ENCODE measurements at places on chromosomes 3 and 15. TPM values are rescaled to one million over a fixed set of nuclear protein-coding genes. Genes with fewer than 3 reads are reported as not detected.

Gene JMJD7
- 22.9 TPM for total RNA-seq

Gene CFAP91
- not detected for total RNA-seq

Gene RTP1
- total RNA-seq: not detected

Gene NANOGP8
- total RNA-seq: not detected

Gene MTMR10
- 8.7 TPM for total RNA-seq

Gene STX19
- 0.53 TPM for total RNA-seq

Gene RTP4
- 0.13 TPM for total RNA-seq

Gene DNAH12
- total RNA-seq: 0.13 TPM

Gene PRSS50
- total RNA-seq: not detected

Gene DYNLT2B
- 19.7 TPM for total RNA-seq

Gene CSPG5
- 0.26 TPM for total RNA-seq

GRCh38 chr3:35760146-35760545 is 120.8 kb downstream of the ARPP21 start:
- DNase-seq: no peak

GRCh38 chr15:50685191-50685975 is 1.2 kb downstream of the TRPM7 start:
- DNase-seq: no peak

GRCh38 chr15:83292317-83292716 is 7.9 kb upstream of the BNC1 start:
- DNase-seq: peak; percentile 76

GRCh38 chr3:72158639-72159326 is 373.8 kb upstream of the PROK2 start:
- DNase-seq: no peak

DNA sequence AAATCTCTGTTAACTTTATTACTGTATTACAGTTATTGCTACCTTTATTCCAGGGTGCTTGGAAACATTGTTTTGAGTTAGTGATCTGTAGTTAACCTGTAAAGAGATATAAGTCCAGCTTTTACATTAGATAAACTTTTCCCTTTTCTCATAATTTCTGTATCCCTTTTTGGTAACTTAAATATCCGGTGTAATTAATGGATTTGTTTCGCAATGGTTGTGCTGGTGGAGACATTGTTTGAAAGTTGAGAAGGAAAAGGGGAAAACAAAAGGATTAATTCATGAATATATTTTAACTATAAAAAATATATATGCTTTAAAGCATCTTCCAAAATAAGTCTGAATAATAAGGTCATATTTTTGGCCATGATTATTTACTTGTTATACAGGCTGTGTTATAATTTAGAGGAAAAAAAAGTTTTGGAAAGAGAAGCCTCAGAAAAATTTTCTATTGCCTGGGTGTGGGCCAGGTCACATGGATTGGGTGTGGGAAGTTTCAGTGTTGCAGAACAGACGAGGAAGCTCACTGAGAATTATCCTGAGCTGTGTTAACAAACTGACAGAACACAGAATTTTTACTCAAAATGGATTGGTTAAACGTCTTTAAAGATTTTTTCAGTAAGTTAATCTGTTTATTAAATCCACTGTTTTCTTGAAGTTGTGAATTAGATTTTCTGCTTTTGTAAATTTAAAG is 27.7 kb upstream of the IL20RB start:
- DNase-seq: peak; percentile 60

- DNase-seq: no peak
Observed at GRCh38 chr3:17231537-17232261, 346.9 kb downstream of the PLCL2 start.

- no peak for DNase-seq
Observed at GRCh38 chr15:98421419-98422129, 226.8 kb upstream of the IGF1R start.

GRCh38 chr15:87349181-87349580 is 907.4 kb downstream of the NTRK3 start:
- no peak for DNase-seq

GRCh38 chr3:172103724-172104123 is 64.3 kb downstream of the FNDC3B start:
- DNase-seq: peak; percentile 94

DNA sequence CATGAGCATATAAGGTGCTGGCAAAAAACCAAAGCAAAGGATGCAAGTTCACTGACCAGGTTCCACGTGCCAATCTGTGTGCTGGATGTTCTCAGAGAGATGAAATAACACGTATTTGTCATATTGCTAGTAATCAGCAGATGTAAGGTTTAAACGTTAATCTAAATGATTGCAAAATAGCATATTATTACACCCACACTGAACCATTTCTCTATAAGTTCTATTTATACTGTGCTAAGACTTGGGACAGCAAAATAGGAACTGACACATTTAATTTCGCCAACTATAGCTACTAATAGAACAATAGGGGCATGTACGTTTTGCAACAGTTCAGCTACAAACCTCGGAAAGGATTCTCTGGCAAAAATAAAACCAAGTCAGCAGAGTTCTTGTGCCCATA is 350.3 kb upstream of the ZNF385D start:
- DNase-seq: no peak

DNA sequence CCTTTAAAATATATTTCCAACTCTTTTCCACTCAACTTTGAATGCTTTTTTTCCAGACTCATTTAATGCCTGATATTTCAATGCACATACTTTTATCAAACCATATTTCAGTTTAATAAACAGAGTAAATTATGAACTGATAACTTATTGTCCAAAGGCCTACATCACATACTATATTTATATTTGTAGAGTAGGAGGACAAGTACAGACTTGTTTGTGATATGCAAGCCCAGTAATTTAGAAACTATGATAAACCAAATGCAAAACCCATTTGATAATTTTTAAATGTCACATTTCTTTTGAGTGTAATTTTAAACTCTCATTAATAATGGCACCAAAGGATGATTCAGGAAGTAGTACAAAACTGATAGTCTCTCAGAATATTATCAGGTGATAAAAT is 3.3 kb downstream of the RFX7 start:
- DNase-seq: peak; percentile 70

GRCh38 chr15:90679959-90680358 is 37.2 kb upstream of the BLM start:
- no peak for DNase-seq

DNA sequence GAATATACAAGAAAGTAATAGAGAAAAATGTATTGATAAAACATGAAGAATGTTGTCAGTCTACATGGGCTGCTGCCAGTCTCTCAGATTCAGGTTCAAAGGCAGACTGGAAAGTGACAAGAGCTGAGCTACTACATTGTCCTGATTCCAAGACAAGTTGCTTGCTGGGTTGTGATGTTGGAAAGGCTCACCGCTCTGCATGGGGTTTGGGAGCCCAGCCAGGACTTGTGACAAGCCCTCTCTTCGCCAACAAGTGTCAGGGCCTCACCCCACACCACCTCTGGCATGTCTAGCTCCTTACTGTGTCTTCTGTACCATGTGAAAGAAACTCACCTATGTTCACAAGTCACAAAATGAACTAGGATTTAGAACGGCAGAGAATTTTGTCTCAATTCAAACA is 43.0 kb upstream of the SH3GL3 start:
- no peak for DNase-seq

DNA sequence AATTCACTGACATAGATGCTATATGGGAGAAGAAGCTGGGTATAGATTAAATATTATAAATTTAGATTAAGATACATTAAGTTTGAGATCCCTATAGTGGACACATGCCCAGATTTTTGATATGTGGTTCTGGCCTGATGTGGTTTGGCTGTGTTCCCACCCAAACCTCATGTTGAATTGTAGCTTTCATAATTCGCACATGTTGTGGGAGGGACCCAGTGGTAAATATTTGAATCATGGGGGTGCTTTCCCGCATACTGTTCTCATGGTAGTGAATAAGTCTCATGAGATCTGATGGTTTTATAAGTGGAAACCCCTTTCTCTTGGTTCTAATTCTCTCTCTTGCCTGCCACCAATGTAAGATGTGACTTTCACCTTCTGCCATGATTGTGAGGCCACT is 189.4 kb upstream of the CD96 start:
- DNase-seq: no peak

- DNase-seq: peak; percentile 38
Observed at GRCh38 chr3:143464850-143465249, 345.3 kb downstream of the CHST2 start.

DNA sequence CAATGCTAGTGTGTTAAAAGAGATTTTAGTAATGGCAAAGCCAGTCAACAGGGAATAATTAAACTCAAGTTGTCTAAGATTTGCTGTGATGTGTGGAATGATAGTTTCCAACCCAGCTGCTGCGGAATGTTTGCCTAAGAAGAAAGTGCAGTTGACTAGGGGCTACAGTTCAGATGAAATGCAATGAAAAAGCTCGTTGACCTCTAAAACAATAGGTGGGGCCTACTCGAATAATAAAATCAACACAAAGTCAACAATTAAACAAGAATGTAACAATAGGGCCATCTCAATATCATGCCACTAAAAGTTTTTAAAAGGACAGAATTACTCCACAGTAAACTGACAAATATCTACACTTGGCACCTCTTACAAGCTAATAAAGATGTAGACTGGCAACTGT is 484.2 kb downstream of the MECOM start:
- no peak for DNase-seq

DNA sequence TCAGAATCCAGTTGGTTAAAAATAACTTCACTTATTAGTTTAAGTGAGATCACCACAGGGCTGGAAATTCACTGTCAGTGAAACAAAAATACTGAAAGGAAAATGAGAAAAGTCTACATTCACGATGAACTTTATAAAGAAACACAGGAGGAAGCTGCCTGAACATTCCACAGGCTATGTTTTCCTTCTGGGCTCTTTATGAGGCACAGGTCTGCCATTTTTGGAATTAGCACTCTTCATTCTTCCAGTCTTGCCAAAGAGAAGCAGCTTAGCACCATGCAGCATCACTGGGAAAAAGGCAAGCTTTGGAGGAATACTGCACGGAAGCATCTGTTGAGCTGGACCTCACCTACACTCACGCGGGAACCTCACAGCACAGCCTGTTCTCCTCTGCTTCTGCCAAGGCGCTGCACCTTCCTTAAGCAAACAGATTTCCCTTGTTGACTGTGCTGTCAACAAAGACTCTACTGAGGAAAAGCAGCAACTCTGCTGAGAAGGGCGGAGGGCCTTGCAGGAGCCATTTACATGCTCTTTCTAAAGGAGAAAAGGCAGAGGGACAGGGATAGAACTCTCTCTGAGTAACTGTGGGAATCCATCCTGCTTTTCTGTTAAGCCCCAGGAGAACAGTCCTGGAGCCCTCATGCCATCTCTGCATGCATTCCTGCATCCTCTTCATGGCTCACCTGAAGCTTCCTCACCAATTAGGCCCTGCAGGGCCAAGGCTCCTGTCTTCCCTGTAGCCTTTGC is 15.7 kb downstream of the SUSD5 start:
- DNase-seq: no peak

GRCh38 chr3:192727032-192727847 is at the start of gene FGF12:
FGF12 (minus strand) TSS chr3:192727541.
- peak; percentile 55 for DNase-seq

- DNase-seq: no peak
Observed at GRCh38 chr15:79209690-79210089, 72.8 kb upstream of the ANKRD34C start.

DNA sequence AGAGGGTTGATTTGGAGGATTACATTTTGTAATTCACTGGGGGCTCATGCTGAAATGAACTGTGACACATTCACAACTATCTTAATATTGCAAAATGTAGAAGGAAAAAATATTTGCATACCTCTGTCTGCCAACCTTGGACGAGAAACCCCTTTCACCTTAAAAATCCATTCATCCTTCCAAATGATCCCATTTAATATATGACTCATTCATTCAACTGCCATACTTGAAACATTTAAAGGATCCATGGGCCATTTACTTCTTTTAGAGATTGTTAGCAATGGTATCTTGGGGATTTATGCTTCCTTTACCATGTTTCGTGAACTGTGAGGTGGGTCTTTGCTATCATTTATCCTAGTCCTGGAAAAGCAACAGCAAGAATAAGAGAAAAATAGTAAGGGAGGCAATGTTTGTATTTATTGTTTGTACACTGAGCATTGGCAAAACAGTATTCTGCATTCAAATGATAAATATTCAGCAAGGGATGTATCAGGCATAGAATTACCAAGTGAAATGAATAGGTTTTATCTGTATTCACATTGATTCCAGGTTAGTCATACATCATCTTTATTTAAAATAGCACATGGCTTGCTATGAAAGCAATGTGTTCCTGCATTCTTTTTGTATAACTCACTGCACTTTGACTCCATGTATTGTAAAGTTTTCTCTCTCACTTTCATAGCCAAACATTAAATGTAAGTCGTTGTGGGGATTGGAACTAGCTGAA is 378.1 kb downstream of the NSUN3 start:
- peak; percentile 88 for DNase-seq

DNA sequence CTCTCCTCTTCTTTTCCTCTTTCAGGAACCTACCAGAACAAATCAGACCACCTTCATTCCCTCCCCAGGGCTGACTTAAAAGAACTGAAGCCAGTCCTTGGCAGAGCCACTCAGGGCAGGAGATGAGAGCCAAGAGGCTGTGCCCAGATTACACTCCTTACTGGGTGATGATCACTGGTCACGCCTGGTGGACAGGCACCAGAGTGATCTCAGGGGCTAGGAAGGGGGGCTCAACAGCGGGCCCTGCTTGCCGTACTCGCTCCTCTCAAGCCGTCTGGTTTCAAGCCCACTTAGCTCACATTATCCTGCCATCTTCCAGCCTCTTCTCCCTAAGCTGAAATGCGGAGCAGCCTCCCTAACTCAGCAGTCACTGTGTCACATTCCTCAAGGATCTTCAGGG is 1.7 kb upstream of the FAH start:
- no peak for DNase-seq

DNA sequence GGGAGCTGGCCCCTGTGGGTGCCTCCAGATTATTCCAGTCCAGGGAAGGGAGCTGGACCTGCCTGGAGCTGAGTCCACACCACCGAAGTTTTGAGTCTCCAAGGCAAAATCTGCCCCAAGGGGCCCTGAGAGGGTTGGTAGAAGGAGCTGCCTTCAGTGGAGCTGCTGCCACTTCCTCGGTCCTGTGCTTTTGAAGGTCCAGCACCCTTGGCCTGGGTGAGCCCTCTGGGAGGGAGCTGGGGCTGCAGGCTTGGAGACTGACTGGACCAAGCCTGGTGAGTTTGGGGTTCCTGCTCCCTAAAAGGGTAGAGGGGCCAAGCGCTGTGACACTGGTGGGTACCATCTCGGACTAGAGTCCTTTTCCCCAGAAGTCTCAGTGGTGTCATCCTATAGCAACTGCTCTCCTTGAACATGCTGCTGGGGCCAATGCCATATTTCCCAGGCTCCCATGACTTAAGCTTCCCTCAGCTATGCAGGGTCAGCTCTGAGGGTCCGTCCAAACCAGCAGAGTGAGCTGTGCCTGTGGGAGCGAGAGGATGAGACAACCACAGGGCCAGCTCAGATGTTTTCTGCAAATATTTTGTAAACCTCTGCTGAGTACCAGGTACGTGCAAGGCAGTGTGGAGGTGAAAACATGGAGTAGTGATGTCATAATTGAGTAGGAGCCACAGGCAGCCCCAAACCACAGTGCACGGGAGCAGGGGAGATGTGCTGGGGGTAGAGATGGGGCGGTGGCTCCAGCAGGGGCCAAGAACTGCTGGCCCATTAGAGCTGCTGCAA is 96.0 kb downstream of the ABHD5 start:
- no peak for DNase-seq

DNA sequence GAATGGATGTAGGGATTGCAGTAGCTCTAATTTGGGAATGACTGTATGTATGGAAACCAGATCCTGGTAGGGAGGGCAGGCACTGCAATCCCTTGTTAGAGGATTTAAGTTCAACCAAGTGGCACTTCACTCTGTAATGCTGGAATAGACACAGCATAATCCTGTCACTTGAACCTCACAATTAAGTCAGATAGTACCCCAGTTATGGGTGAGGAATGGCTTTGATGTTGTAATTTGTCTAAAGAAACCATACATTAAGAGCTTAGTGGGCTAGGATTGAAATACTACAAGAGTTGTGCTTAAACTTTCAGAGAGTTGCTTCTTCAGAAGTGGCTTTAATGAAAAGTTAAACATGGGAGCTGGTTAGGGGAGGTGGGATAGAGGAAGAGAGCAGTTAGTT is 9.3 kb downstream of the RAB7A start:
- DNase-seq: no peak
